ENCODE measurements at places on chromosomes 2 and 18.

GRCh38 chr2:109430329-109430636 lies 183.5 kb downstream of the SEPTIN10 start:
- DNase-seq: no peak

DNA sequence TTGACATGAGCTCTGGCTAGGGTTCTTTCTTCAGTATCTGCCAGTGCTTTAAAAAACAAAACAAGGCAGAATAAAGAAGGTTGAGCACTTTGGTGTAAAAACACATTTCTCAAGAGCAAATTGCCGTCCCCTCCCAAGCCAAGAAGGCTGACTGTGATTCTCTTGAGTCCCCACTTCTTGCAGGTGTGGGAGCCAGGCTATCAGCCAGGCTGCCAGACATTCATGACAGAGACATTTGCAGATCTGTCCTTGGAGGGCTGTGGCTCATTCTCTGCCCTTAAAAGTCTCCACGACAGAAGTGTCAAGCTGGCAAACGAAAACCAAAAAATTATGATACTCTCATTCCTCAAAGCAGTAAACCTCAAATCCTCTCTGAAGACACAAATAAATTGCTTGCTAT lies 749.3 kb upstream of the HS6ST1 start:
- DNase-seq: no peak

GRCh38 chr2:150413910-150414309 lies 73.6 kb downstream of the RND3 start:
- peak; percentile 38 for DNase-seq

- DNase-seq: no peak
These were observed 22.8 kb downstream of the ARHGAP28 start for GRCh38 chr18:6752202-6752860.

DNA sequence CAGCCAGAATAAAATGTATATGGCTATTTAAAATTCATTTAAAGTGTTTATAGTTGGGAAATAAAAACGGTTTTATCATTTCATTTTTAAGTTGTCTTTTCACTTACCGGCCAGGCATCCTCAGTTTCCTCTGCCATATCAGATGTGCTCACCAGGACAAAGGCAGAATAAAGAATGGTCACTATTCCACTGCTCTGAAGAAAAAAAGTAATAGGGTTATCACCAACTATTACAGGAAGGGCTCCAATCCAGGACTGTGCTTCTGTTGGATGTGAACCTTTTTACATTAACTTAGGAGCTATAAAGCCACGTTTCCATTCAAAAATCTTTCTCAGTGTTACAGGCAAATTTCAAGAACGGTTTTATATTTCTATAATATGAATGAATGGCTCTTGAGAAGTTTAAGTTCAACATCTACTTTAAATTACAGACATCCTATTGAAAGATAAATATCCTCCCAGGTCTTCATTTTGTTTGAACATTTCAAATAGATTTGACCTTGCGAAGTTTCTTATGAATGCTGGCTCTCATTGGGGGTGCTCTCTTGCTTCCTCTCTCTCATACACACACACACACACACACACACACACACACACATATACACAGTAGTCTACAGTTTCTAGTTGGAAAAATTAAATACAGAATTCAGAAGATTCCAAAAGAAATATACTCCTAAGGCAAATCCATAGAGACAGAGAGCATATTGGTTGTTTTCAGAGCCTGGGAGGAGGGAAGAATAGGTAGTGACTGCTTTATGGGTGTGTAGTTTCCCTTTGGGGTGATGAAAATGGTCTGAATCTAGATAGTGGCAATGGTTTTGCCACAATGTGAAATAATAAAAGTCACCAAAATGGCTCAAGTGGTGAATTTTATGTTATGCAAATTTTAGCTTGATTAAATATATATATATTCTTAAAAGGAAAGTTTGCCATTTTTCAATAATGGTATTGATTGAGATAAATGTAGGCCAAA lies 2.9 kb upstream of the SLC40A1 start:
- no peak for DNase-seq

DNA sequence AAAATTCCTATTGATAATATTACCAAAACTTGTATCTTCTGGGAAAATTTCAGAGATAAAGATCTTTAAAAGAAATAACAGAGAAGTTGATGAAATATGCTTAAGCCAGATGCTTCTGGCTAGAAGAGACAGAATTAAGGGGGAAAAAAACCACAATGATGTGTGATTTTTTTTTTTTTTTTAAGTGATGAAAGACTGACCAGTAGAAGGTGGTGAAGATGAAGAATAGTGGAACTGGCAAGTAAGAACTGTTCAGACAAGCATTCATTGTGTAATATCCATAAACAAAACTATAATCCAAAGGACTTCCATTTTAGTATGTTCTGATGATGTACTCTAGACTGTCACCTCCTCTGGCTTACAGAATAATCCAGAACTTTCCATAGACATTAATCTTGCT lies 89.8 kb downstream of the INO80D start:
- no peak for DNase-seq

DNA sequence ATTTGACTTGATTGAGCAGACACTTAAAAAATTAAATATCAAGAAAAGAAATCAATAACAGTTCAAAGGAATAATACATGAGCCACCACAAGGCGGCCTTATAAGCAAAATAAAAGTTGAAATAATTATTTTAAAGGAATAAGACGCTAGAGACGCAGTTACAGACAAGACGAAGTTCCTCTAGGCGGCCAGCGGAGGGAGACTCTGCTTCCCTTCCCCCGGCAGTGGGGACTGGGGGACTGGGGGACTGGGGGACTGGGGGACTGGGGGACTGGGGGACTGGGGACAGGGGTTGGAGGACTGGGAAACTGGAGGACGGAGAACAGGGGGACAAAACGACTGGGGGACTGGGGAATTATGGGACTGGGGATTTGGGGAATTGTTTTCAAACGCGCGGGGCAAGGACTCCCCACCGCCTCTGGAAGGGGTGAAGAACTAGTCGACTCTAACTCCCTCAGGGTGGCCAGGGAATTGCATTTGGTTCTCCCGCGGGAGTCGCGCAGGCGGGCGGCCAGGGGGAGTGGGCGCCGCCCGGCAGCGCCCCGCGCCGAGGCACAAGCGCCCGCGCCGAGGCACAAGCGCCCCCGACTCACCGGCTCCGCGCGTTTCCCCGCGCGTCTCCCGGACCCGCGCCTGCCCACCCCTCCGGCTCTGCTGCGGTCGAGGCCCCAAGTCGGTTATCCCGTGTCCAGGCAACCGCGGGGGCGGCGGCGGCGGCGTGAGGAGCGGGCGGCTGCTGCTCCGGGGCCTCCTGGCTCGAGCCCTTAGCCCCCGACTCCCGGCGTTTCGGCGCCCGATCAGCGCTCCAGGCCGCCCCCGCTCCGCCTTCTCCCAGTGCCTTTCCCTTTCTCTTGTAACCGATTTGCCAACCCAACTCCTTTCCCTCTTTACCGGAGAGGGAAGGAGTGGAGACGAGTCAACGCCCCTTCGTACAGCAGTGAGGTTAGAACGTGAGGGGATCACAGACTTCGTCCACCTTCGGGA lies at the start of gene CCDC178:
Gene CCDC178, minus strand, starts transcription at position 662 of the 984 bp plus-strand sequence. CDS start 28,633 bp downstream, outside the sequence.
- no peak for DNase-seq

DNA sequence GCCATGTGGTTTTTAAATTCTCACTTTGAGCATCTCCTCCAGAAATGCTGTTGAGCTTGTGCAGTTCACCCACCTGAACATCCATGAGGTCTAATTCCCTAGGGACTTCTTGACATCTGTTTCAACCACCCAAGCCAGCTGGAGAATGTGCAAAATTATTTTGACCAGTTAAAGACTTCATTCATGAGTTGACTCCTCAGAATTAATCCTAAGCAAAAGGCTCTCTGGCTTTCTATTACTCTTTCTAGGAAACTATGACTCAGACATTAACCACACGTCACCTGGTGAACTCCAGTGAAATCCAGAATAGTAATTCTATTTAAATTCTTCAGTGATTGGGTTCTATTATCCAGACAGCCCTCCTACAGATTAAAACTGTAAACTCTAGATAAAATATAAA lies 247.5 kb downstream of the NBAS start:
- no peak for DNase-seq

DNA sequence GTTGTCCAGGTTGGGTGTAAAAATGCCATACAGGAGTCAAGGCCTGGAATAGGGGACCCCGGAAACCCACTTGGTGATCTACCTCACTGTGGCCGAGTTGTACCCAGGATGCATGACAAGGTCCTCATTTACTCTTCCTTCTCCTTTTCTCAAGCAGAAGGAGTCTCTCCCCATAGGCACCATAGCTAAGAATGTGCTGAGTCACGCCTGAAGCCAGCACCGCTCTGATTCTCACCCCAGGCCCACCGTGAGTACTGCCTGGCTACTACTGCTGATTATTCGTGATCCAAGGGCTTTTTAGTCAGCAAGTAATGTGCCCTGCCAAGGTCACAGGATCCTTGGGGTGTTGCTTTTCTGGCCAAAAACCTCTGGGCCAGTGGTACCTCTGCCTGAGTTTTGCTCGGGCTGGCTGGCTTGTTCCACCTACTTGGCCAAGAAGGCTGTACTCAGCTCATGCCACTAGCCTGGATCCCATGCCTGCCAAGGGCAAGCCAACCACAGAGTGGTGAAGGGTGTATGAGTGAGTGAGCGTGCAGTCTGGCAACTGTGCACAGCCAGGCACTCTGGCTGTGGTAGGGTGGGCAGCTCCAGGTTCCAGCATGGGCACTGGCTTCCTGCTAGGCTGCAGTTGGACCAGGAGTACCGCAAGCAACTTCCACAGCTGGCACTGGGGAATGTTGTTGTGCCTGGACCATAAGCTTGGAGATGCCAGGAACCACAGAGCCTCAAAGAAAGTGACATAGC lies 650.1 kb upstream of the VRK2 start:
- peak; percentile 30 for DNase-seq

DNA sequence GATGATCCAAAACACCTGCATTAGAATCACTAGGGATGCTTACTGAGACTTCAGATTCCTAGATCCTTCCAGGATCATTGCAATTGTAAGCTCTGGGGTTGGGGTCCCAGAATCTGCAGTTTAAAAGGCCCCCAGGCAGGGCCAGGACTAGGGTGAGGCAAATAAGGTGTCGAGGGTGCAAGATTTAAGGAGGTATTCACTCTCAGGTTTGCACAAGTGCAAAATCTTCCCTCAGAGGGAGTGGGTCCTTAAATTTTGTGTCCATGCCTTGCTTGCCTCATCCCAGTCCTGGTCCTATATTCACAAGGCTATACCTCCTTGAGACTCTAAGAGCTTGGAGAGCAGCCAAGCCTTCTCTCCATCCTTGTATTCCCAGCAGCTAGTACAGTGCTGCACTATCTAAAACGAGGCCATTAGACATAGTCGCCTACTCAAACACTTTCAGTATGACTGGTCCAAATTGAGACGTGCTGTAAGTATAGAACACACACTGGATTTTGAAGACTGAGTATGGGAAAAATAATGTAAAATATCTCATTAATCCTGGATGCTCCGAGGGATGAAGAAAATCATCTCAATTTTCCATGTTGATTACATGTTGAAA lies 31.6 kb upstream of the MREG start:
- no peak for DNase-seq

GRCh38 chr2:237425320-237425719 lies 11.4 kb upstream of the COL6A3 start:
- no peak for DNase-seq

DNA sequence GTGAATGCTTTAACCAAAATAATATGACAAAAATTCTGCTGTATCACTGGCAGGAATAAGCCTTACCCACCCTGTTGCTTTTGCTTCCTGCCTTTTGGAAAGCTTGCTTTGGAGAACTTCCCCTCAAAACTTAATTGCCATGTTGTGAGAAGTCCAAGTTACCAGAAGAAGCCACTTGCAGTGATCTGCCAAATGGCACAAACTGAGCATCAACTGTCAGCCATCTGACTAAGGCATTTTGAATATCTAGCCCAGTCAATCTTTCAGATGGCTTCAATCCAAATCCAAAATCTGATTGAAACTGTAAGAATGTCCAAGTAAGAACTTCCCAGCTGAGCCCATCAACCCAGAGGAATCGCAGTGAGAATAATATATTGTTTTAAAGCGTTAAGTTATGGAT lies 216.5 kb upstream of the ZC3H15 start:
- DNase-seq: no peak

GRCh38 chr2:144430722-144431391 lies 89.1 kb downstream of the ZEB2 start:
- no peak for DNase-seq

DNA sequence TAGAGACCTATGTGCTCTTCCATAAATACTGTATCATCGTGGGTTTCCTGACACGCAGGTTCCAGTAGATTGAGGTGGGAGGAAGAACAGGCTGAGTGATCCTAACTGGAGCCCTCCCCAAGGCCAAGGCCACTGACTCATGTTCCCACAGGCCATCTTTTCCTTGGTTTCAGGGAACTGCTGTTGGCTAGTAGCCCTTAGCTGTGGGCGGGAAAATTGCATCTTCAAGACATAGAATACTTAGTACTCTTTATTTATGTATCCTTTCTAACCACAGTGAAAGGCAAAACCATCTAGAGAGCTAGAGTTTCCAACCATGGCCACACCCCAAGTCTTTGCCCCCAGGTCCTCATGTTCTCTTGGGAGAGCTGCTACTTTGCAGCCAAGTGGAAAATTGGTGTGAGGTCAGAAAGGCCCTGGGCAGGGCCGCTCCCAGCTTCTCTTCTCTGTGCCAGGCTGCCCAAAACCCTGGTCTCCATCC lies 55.9 kb downstream of the COPS8 start:
- no peak for DNase-seq

DNA sequence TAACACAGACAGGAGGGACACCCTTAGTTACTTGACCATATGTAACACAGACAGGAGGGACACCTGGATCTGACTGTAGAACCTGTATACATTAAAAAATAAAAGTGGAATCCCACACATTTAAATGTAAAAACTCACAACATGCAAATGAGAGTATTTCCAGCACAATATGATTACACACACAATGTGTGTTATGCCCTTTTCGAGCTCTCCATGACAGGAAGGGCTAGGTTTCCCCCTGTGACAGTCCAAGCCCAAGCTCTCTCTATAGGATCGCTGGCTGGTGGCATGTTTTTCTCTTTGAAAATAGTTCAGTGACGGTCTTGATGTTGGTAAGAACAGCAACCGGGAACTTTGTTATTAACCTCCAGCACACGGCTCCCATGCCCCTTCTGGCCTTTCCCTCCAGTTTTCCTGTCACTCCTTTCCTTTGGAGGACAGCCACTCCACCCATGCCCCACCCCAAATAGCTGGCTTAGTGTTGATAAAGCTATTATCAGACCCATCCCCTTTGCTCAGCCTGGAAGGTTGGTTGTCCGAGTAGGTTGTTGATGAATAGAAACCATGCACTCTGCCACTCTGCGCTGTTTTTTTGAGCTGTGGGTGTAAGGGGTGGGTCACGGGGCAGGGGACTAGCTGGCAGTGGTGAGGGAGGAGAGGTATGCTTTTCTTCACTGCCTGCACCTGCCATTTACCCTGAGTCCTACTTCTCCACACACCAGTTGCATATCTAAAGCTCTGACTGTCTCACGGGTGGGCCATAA lies 2.7 kb downstream of the RASGRP3 start:
- DNase-seq: no peak

- DNase-seq: no peak
These were observed 19.5 kb downstream of the EMX1 start for GRCh38 chr2:72936660-72937355.

- no peak for DNase-seq
These were observed 37.8 kb upstream of the RTTN start for GRCh38 chr18:70243131-70243929.

GRCh38 chr2:223943561-223944008 lies 1.6 kb downstream of the WDFY1 start:
- no peak for DNase-seq

GRCh38 chr2:40458271-40458794 lies 6.4 kb upstream of the SLC8A1 start:
- no peak for DNase-seq

GRCh38 chr2:133253793-133254192 lies 314.5 kb downstream of the NCKAP5 start:
- no peak for DNase-seq

Measured in Kasumi-1 (cell line).